ENCODE measurements at places on chromosomes 5 and 9.

- peak; percentile 64 for DNase-seq
Measured at GRCh38 chr9:73162987-73163768, 11.5 kb downstream of the ANXA1 start.

- no peak for DNase-seq
Measured at GRCh38 chr5:74538206-74538661, 102.3 kb downstream of the ENC1 start.

DNA sequence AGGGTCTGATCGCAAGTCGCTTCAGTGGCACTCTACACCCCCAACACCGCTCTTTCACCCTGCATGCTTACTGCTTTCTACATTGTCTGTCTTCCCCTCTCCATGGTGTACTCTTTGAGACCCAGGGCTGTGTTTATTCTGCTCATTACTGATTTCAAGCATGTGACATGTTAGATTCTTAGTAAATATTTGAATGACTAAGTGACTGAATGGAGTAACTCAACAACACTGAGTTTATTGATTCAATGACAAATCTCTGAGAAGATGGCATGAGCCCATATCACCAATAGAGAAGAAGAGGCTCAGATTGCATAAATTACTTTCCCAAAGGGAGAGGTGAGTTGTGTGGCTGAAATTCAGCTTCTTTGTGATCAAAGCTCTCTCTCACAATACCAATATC, 89.7 kb upstream of the OSMR start:
- no peak for DNase-seq

- no peak for DNase-seq
Measured at GRCh38 chr9:32631991-32632390, 3.5 kb downstream of the TAF1L start.

GRCh38 chr9:2320114-2320513, 301.5 kb upstream of the VLDLR start:
- DNase-seq: no peak

DNA sequence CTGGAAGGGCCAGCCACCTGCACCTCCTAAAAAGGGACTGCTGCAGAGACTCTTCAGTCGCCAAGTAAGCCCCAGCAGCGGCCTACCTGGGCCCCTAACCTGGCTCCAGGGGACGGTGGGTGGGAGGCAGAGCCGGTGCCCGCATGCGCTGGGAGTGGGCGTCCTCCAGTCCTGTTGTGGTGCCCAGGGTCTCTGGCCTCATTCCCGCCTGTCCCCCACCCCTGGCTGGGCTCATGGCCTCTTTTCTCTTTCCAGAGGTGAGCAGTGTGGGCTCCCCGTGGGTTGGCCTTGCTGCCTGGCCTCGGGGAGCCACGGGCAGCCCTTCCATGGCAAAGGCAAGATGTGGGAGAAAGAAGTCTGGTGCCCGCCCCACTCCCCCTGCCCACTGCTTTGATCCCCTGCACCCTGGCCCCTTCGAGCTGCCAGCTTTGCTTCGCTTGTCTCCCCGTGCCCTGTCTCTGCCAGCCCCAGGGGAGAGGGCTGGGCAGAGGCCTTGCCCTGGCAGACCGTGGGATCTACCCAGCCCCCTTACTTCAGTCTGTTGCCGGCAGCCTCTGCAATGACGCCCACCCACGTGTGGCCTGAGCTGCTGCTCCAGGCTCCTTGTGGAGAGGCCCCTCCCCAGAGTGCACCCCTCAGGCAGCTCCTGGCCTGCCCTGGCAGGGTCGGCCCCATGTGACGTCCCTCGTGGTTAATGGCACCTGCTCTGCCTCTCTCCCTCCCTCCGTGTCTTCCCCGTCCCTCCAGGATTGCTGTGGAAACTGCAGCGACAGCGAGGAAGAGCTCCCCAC, 5.4 kb upstream of the PRR7 start:
- no peak for DNase-seq

DNA sequence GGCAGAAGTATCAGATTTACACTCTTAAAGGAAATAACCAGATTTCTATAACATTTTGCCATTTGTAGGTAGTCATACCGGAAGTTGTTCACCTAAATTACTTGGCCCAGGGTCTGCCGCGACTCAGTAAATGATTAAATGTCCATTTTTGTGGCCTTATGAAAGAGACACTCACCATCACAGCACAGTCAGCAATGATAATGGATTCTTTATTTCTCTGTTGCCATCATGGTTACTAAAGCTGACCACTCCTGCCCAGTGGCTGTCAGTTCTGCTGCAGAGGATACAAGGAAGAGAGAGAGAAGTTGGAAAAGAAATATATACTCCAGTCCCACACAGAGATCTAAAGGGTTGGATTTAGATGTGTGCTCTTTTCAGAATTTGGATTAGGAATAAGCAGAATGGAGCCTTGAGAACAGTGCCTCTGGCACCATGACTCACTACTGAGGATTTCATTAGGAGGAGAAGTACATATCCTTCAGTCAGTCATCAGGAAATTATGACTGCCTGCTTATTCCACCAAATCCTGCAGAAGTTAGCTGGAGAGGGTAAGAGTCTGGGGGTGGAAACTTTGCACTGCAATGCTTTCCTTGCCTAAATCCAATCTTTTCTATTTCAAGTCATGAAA, 72.8 kb upstream of the EFNA5 start:
- peak; percentile 71 for DNase-seq

DNA sequence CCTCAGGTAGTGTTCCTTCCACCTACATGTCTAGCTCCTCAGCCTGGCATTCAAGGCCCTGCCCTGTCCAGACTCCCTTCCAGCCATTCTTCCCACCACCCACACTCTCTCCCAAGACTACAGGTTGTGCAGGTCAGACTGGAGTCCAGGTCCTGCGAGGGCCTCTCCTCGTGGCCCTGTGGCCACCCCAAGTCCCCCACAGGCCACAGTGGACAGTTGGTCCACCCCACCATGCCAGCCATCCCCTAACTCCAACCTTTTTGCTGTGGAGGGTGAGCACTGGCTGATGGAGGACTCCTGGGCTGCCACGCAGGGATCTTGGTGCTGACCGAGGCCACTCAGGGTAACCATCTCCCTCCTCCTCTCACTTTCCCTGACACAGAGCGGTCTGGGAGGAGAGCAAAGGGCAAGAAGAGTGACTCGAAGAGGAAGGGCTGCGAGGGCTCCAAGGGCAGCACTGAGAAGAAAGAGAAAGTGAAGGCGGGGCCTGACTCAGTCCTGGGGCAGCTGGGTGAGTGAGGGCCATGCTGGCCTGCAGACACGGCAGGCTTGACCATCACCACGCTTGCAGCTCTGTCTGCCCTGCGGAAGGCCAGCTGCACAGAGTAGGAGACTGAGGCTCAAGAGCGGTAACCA, 51.0 kb downstream of the JADE2 start:
- DNase-seq: no peak

DNA sequence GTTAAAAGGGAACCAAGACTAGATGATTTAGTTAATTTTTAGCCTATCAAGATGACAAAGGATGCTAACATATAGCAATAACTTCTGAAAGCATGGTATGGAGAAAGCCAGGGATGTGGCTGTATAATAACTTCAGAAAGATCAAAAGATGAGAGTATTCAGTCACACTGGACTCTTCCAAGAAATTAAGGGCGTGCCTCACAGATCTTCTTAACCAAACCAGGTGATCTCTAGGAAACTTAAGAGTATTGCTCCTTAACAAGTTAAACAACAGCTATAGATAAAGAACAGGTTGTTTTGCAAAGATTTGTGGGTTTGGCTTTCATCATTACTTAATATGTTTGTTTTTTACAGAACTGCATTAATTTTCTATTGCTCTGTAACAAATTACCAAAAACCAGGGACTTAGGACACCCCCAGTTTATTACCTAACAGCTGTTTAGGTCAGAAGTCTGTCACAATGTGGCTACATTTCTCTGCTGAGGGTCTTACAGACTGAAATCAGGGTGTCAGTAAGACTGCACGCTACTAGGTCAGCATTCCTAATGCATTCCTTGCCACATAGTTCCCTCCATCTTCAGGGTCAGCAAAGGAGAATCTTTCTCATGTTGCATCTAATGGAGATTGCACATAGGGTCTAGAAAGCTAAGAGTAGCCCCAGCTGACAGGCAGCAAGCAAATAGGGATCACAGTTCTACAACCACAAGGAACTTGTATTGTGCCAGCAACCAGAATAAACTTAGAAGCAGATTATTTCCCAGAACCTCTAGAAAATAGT, 113.8 kb downstream of the WDR70 start:
- DNase-seq: no peak

GRCh38 chr9:137445930-137446431, 4.8 kb upstream of the ENTPD8 start:
- no peak for DNase-seq

- no peak for DNase-seq
Measured at GRCh38 chr5:143129203-143129602, 274.3 kb downstream of the NR3C1 start.

- no peak for DNase-seq
Measured at GRCh38 chr5:143208781-143209510, 194.5 kb downstream of the NR3C1 start.

DNA sequence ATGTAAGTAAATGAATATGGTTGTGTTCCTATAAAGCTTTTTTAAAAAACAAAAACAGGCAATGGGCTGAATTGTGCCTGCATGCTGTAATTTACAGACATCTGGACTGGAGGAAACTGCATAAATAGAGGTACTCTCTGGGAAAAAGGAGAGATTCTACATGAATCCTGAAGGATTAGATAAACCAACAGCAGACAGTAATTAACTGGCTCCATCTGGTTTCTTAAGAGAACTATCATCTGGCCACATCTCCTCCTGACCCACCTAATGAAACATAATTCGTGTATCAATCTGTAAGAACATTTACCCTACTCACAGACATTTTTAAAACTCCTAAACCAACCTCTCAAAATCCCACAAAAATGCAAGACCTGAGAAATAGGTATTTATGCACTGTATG, 528.1 kb upstream of the ST8SIA4 start:
- DNase-seq: no peak

- DNase-seq: peak; percentile 21
Measured at GRCh38 chr9:129237164-129237611, 59.1 kb upstream of the IER5L start.

DNA sequence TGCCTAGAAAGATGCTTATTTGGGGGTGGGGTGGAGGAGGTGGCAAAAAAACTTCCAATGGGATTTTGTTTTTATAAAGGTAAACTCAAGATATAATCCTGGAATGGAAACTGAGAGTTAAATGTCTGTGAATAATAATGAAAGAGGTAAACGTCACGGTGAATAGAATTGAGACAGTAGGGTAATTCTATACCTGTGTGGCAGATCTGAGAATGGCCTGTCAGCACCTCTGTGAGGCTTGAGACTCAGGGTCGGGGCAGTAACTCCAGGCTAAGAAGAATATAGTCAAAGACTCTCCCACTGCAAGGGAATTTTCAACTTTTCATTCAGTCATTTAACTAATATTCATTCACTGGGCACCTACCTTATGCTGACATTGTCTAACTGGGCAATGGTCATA, 581.2 kb upstream of the ZNF608 start:
- no peak for DNase-seq

GRCh38 chr5:155492191-155492590, 478.6 kb downstream of the KIF4B start:
- no peak for DNase-seq

- DNase-seq: no peak
Measured at GRCh38 chr9:107541523-107541922, 52.0 kb upstream of the KLF4 start.

DNA sequence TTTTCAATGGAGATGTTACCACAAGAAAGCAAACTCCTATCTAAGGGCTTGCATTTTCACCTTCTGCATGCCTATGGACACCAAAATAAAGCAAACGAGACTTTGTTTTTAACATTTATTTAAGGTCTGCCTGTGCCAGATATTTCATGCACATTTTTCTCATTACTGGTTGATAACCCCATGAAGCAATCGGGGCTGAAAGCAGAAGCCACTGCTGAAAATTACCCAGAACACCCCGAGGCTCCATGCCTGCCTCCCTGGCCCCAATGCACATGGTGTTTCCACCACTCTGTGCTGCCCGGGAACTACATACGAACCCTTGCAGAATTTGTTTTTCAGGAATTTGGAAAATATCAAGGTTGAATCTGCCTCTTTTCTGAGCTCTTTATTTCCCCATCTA, 240.1 kb downstream of the NR2F1-AS1 start:
- DNase-seq: no peak

DNA sequence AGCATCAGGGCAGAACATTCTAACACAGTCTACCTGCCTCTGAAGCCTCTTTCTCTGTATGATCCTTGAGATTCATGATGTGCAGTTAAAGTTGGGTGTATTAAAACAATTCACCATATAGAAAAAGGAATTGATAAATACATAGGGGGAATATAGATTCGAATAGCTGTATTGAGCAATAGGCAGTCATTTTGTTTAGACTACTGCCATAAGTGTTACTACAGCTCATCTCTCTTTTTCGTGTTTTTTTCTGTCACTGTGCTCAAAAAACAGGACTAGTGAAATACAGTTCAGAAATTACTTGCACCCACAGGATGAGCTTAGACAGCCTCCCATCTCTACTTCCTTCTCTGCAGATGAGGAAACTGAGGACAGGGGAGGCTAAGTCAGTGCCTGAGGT, 144.6 kb upstream of the FBN2 start:
- DNase-seq: no peak

DNA sequence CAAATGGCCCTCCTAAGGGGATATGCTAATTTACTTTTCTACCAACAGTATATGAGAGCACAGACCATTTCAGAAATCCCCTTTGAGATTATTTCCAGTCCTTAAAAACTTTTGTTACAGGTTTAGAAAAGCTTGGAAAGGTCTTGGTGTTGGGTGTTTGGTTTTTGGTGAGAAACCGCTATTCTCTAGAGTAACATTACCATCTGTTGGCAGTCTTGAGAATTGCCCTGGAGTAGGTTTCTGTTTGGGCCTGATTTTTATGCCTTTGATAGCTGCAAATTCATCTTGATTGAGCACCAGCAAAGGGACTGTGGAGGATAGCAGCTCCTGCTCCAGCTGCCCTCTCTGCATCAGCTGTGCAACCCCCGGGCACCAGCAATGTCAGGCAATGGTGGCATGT, 8.0 kb downstream of the NUDT2 start:
- DNase-seq: no peak

DNA sequence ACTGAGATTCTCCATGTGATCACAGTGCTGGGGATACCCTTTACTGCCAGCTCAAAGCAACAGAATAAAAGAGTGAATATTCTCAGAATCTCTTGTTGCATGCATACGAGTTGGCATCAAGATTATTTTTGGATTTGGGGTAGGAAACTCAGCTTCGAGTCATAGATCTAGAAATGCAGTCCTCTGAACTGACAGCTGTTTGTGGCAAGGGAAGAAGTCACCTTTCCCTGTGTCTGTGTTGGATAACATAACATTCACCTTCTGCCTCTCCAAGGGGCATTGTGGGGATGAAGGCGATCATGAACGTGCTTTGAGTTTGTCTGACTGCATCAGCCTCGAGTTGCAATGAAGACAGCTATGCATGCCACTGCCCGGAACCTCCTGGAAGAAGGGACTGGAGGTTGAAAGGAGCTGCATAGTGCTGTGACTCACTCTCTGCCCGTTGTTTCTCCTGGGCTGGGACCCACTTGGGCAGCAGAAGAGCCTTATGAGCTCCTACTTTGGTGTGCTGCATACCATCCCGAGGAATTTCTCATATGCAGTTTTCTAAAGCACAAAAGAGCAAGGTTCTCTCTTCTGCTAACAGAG, 231.7 kb downstream of the ARHGAP26 start:
- peak; percentile 42 for DNase-seq

Measured in mammary epithelial cell (primary cell).